Effector CD4-positive, alpha-beta T cell (primary cell): ENCODE measurements at places on chromosomes 16 and 17.

GRCh38 chr17:76353004-76353598 is 615 bp downstream of the PRPSAP1 start:
- DNase-seq = peak; percentile 3

DNA sequence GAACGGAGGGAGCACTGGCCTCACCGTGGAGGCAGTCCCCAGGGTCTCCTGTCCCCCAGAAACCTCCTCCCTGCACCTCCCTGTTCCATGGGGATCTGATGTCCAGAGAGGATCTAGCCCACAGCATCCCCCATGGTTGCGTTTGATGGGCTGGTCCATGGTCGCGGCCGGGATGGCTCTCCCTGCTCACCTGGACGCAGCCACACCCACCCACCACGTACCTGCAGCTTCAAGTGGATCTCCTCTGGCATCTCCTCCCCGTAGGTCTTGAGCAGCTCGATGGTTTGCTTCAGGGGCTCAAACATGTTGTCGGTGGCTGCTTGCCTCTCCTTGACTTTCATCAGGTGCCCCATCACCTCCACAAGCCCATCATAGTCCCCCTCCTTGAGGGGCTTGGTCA is 47.9 kb downstream of the DNAH17 start:
- DNase-seq = no peak

DNA sequence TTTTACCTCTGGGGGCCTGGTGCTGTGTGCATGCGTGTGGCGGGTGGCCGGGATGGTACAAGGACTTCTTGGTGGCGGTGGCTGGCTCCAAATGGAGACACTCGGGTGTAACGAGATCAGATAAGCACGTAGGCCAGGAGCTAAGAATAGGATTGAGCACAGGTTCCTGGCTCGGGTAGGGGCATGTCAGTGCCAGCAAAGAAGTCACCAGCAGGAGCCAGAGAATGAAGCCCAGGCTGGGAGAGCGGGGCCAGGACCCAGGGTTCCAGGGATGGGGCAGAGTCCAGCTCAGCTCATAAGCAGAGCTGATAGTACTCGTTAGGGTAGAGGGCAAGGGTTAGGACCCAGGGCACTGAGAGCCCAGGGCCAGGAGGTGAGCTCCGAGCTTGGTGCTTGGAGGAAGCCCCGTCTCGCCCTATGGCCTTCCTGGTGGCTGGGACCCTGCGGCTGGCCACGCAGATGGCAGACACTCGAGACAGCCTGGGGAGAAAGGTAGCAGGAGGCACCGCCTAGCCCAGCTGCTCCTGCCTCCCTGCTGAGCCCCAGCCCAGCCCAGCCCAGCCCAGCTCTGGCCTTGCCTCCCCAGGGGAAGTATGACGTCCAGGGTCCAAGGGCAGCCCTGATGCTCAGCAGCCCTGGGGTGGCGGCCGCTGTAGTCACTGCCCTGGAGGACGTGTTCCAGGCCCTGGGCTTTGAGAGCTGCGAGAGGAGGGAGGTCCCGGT is 8.9 kb downstream of the ZNF213 start:
- DNase-seq = no peak

- DNase-seq = no peak
Measured at GRCh38 chr16:30335598-30336474, 19.3 kb downstream of the CD2BP2 start.

DNA sequence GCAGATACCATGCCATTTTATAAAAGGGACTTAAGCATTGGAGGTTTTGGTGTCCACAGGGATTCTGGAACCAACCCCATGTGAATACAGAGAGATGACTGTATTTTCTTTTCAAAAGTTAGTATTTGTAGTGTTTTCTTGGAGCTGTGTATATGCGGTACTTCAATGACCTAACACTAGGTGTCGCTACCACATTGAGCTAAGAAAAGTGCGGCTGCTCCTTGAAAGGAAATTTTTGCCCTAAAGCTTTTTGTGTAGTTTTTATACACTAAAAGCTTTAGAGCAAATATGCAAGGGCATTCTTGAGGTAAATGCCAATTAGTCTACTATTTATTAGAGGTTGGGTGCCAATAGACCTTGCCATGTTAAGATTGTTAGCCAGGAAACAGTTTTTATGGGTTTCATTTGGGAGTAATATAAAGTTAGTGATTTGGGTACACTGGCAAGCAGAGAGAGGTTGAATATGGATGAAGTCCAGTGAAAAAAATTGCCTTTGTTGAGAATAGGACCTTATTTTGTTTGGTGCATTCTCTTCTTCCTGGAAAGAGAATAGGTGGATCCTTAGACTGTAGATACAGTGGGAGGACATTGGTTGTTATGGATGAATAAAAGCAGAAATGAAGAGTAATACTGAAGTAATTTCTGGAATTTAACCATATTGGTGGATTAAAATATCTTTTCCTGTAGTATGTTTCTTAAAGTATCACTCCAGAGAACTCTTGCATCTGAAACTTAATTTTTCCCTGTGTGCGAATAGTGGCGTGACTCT is 43.3 kb downstream of the BCAS3 start:
- peak; percentile 17 for DNase-seq

- no peak for DNase-seq
Measured at GRCh38 chr17:12310811-12311210, 290.1 kb downstream of the MAP2K4 start.

DNA sequence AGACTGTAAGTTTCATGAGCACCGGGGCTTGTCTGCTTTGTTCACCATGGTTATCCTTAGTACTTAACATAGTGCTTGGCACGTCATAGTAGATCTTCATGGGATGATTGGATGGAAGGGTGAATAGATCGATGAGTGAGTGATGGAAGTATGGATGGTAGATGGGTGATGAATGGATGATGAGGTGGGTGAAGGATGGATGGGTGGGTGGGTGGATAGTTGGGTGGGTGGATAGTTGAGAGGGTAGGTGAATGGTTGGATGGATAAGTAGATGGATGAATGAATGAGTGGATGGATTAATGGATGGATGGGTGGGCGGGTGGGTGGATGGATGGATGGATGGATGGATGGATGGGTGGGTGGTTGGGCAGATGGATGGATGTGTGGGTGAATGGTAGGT is 133.2 kb upstream of the PLCG2 start:
- DNase-seq = no peak

GRCh38 chr17:50689251-50689650 is 18.5 kb downstream of the ANKRD40 start:
- no peak for DNase-seq

DNA sequence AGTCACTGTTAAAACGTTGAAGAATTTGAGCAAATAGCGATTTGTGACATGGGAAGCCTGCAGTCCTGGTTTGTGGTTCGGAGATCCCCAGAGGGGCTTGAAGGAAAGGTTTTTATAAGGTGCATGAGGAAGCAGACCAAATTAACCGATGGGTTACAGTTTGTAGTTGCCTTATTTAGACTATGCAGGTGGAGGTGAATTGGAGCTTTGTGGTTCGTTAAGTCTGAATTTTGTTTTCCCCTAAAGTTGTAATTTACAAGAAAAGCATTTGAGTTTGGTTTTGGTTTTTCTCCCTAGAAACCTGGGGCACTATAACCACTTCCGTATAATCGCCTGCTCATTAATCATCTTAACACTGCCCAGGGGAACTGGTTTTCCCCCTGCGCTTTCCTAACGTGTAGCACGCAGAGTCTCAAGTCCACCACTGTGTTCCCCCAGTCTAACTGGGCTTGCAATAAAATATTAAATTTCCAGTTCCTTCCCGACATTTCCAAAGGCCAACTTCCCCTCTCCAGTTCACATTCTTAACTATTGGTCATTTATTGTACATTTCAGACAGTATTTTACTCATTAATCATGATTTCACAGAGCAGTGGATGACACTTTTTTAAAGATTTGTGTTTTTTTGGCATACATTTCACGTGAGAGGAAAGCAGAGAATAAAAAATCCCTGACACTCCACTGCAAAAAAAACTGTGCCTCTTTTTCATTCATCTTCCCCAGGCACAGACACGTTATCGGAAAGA is 932 bp downstream of the ZNF267 start:
- peak; percentile 29 for DNase-seq

- no peak for DNase-seq
Measured at GRCh38 chr17:69732272-69732918, 317.9 kb downstream of the MAP2K6 start.

GRCh38 chr16:87984632-87985267 is 33.5 kb downstream of the BANP start:
- DNase-seq = no peak

- DNase-seq = no peak
Measured at GRCh38 chr17:55903028-55903690, 152.3 kb downstream of the PCTP start.

GRCh38 chr17:76683011-76683755 is 27.6 kb downstream of the MXRA7 start:
- no peak for DNase-seq

DNA sequence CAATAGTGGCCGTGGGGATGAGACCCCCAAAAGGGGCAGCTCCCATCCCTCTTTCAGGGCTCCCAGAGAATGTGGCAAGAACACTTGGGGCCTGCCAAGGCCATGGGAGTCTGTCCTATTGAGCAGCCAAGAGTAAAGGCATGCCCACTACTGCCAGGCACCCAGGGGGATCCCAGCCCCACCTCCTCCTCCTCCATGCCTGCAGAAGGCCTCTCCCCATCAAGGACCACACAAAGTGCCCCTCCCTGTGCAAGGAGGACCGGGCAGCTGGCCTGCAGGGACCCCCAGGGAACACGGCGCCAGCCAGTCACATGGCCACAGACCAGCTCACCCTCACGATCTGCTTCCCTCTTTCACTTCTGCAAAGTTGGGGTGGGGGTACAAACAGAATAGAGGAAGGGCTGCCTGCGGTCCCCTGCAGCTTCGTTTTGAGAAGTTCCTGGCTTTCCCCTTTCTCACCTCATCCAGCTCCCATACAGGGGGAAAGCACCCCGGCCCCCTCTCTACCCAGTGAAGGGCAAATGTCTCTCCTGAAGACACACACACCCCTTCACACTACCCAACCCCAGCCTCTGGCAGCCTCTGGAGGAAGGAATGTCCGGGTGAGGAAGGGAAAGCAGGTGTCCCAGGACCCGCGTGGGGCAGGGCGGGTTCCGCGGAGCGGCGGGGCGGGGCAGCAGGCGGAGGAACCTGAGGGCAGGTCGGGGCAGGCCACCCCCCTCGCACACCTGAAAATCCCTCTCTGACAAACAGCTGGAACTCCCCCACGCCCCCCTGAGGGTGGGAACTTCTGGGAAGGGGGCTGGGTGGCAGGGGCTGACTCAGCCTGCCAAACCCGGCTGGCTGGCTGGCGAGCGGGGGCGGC is 2.0 kb downstream of the PPP1R9B start:
- peak; percentile 72 for DNase-seq

GRCh38 chr16:47780213-47780875 is 319.2 kb downstream of the PHKB start:
- DNase-seq = no peak

DNA sequence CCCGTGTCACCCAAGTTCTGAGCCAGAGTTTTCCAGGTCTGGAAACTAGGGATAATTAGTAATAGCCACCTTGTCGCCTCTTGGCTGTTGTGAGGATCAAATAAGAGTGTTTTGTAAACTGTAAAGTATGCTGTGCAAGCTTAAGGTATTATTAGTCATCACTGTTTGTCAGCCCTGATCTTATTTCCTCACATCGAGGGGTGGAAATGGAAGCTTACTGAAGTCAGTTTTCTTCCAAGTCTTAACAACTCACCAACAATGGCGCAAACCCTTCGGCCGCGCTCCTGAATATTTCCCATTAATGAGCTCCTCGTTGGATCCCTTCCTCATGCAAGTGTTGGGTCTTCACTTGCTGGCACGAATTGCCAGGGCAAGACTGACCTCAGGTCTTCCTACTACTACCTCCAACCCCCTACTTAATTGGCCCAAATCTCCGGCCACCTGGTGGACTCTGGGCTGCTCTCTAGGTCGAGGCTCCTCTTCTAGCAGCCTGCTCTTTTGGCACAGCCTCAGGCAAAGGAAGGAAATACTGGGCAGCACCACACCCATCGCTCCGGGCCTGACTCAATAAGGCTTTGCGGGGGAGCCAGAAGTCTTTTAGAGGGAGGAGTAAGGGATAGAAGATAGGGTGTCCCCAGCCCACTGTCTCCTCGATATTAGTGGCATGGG is 885 bp upstream of the SLC35B1 start:
- no peak for DNase-seq

DNA sequence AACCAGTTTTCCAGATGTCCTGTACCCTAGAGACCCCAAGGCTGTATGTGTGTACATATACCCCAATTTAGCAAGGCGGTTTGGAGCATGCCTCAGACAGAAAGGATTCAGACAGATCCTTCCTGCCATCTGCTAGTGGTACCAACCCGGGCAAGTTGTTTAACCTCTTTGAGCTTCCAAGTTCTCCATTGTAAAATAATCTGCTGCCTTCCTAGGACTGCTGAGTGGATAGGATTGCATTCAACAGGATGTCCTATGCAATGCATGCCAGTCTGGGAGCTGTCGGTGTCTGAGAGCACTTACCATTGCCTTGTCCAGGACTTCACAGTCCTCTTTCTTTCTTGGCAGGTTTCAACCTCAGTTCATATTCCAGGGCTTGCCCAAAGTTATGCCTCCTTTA is 1.9 kb downstream of the CDH13 start:
- no peak for DNase-seq

- DNase-seq = no peak
Measured at GRCh38 chr16:51149251-51149661, 1.8 kb downstream of the SALL1 start.

DNA sequence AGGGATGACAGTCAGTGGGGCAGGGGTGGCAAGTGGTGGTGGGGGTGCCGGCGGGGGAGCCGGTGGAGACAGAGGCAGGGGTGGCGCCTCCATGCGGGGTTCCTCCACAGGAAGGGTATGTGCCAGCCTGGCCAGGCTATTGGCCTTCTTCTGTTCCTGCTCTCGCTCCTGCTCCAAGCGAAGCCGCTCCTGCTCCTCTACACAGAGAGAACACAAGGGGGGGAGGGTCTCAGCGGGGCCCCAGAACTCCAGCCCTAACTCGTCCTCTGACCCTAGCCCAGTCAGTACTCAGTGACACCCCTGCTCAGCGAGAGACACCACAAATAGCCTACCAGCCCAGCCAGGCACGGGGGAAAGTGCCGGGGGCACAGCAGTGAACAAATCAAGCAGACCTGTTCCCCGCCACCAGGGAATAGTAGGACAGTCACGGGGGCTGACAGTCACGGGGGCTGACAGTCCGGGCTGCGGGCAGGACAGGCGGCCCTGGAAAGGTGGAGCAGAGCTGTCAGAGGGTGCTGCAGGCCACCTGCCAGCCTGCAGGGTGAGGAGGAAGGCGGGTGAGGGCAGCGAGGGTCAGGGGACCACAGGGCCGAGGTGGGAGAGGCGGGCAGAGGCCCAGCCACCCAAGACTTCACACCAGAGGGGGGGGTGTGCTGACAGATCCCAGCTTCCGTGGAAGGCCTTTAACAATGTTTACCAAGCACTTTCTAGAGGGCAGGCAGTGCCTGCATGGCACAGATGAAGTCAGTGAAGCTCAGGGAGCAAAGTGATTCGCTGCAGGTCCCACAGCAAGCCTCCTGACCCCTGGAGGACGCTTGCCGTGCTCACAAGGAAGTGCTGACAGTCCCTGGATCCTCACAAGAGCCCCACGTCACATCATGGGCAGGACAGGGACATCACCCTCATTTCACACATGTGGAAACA is 5.3 kb downstream of the MNT start:
- no peak for DNase-seq

DNA sequence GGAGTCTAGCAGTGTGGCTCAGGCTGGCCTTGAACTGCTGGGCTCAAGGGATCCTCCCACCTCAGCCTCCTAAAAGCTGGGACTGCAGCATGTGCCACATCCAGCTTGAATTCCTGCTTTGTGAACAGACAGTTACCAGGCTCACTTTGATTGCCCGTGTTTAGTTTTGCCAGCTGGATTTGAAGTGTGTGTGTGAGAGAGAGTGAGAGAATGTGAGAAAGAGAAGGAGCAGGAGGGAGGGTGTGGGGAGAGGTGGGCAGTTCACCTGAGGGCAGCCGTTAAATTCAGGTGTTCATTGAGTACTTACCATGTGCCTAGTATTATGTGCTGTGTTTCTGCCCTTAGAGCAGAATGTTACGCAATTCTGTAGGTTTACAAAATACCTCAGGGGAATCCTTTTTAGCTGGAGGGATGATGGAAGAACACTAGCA is 4.7 kb downstream of the DUSP14 start:
- DNase-seq = no peak
